ENCODE measurements at places on chromosomes 4 and X.

GRCh38 chrX:50771382-50771781 is 42.6 kb downstream of the SHROOM4 start:
- DNase-seq = no peak

- peak; percentile 89 for DNase-seq
These were observed 20.2 kb upstream of the LRBA start for GRCh38 chr4:151035328-151035727.

GRCh38 chr4:152836936-152837335 is 57.2 kb downstream of the ARFIP1 start:
- no peak for DNase-seq

GRCh38 chr4:169397762-169398161 is 127.0 kb upstream of the SH3RF1 start:
- peak; percentile 59 for DNase-seq

DNA sequence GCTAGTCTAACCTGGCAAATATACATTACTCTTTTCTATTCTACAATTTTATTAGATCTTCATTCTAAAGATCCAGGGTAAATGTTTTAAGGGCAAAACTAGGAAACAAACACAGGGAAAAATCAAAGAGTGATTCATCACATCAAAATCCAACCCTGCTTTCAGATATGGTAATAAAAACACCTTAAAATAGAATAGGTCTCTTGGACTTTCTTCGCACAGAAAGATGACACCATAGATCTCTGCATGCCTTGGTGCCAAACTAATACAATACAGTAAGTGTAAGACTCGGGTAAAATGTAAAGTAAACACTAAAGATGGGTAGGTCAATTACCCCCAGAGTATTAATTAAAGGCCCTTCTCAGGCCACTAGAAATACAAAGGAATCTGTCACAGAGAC is 34.2 kb downstream of the LDB2 start:
- DNase-seq = no peak

DNA sequence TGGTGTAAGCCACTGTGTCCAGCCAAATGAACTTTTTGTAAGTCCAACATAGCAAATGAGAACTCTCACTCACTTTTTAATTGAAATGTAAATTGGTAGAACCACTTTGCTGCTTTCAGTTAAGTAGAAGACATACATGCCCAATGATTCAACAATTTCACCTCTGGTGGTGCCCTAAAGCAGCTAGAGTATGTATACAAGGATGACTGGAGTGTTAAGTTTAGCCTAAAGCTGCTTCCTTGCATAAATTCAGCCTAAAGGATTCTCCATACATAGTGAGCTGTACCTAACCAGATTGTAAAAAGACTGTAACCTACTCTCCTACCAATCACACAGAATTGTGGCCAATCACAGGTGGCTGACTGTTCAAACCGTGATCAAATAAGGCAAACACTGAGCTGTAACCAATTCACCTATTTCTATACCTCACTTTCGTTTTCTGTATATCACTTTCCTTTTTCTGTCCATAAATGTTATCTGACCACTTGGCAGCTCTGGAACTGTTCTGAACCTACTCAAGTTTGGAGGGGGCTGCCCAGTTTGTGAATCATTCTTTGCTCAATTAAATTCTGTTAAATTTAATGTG is 39.9 kb downstream of the PDS5A start:
- DNase-seq = no peak

GRCh38 chr4:182212211-182212761 is 30.9 kb upstream of the TENM3 start:
- DNase-seq = peak; percentile 33

GRCh38 chr4:179607003-179607402 is 2164.8 kb upstream of the AGA start:
- no peak for DNase-seq

DNA sequence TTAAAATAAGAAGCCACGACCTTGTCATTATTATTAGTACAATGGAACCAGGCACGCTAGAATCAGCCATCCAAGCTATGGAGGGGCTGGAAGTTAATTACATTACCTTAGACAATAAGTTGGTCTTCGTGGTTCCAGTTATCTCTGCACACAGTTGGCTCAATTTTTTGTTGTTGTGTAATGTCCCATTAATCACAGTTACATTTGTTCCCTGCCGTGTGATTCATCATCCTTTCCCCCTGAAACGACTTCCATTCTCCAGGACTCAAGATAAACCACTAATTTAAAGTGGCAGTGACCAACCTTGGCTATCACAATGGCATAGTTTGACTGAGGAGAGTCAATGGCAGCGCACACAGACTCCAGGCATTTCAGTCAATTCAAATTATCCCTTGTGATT is 905.0 kb downstream of the RAB28 start:
- DNase-seq = no peak

- no peak for DNase-seq
These were observed 6.4 kb downstream of the HSPA4L start for GRCh38 chr4:127788517-127788916.

- no peak for DNase-seq
These were observed 33.3 kb upstream of the PRDX4 start for GRCh38 chrX:23633834-23634580.

DNA sequence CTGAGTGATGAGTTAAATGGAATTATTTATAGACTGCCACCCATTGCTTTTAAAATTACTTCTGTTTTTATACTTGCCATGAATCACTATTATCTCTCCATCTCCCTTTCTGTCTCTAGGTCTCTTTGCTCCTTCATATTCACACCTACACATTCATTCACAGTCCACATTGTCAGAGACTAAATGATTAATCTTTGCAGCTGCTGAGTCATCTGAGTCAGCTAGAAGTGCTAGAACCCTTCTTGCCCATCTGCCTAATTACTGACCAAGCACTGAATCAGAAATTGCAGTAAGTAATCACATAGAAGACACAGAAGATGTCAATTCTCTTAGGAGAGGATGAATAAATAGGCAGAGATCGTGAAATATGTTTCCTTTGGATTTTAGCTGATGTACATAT is 31.6 kb upstream of the RPS6KA6 start:
- peak; percentile 7 for DNase-seq

DNA sequence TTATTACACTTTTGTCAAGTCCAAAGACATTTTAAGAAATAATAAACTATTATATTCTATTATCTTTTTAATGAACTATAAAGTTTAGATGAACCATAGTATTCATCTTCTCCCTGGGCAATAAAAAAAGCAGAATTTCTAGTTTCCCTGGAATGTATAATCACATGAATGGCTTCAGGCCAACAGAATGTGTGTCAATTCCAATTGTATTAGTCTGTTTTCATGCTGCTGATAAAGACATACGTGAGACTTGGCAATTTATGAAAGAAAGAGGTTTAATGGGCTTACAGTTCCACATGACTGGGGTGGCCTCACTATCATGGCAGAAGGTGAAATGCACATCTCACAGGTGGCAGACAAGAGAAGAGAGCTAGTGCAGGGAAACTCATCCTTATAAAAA is 70.7 kb upstream of the ANXA10 start:
- no peak for DNase-seq

DNA sequence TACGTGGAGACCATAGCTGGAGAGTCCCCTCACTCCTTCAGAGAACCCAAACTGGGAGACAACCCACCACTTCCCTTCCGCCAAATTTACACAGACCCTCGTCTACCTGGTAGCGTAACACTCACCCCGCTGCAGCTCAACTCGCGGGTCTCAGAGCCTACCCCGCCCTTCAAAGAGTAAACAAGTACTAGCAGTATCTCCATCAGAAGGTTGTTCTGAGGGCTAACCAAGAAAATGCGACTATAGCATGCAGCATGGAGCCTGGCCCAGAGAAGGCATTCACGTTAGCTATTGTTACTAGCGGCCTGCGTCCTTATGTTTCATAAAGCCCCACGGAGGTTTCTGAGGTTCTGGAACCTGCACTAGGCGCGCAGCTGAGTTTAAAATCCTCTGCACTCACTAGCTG is 531 bp upstream of the MANBA start:
- DNase-seq = no peak

DNA sequence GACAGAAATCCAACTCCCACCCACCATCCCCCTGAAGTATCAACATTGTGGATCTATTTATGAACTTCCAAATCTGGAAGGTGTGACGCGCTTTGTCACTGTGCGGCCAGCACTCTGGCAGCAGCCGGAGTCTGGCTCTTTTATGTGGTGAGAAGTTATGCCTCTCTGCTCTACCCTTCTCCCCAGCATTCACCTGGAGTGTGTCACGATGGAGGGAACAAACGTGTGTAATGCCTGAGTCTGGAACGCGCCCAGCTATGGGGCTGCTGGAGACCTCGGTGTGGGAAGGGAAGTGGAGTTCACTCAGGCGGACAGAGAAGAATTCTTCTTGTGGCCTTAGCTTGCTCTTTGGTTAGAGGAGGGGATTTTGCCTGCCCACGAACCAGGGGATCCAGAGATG is 222.1 kb upstream of the RPL34 start:
- no peak for DNase-seq

DNA sequence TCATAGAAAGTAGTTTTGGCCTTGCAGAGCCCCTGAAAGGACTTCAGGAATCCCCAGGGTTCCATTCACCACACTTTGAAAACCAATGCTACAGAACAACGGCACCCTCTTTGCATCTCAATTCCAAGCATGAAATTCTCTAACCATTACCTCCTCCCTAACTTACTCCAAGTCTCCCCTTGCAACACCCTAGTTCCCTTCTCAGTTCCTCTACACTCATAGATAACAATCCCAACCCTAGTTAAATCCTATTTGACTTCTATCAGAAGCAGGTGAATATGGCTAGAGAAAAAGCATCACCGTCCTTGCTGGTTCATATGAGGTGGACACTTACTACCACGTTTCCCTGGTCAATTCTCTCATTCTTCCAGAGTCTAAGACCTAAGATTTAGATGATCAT is 2.4 kb downstream of the RCHY1 start:
- DNase-seq = no peak

DNA sequence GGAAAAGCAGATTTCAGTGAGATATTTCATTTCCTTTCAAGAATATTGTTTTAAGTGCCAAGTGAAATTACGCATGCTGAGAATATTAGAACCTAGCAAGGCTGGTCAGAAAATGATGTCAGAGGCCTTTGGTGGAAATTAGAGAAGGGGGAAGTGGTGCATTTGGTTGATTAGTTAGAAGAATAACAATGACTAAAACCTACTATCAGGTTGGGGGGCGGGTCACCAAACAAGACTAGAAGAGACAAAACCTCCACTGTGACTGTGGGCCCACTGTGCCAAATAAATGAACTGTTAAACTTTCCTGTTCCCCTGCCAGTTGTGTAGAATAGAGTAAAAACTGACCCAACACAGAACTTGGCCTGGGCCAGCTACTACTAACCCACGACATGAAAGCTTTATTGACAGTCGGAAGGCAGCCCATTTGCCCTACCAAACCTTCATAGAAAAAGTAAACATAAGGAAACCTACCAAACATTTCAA is 2.9 kb downstream of the RAPGEF2 start:
- DNase-seq = no peak

DNA sequence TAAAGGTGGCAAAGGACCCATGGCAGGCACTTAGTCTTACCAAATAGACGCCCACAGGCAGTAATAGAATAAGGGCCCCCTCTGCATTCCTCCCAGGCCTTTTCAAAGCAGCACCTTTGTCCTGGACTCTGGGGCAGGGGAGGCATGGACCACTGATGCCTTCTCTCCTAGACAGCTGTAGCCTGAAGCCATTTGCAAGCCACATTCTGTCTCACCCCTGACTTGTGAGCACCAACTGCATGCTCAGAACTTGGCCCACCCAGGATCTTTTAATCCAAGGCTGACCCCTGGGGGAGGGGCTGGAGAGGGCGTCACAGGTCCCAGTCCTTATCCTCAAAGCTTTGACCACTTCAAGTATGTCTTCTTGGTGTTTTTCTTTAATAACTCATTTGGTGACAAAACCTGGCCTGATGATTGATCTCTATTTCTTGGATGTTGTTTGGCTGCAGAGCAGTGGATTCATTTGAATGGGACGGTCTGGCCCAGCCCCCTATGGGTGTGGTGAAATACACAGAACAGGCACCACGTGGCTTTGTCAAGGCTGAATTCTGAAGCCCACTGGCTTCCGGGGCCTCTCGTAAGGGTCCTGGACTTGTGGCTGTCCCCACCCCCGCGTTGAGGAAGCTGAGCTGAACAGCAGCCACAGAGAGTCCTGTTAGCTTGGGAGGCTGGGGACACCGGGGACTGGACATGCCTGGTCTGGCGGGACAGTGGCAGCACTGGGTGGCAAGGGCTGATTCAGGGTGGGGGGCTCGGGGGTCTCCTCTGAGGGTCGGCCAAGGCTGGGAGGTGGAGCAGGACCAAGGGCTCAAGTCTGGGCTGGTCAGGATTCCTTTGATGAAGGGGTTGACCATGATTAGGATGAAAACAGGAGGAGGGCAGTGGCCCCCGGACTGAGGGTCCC is 36.6 kb downstream of the ADRA2C start:
- no peak for DNase-seq

- DNase-seq = no peak
These were observed 404.5 kb downstream of the BCOR start for GRCh38 chrX:39693298-39693697.

- no peak for DNase-seq
These were observed 117.3 kb downstream of the WDFY3 start for GRCh38 chr4:84849051-84849640.

DNA sequence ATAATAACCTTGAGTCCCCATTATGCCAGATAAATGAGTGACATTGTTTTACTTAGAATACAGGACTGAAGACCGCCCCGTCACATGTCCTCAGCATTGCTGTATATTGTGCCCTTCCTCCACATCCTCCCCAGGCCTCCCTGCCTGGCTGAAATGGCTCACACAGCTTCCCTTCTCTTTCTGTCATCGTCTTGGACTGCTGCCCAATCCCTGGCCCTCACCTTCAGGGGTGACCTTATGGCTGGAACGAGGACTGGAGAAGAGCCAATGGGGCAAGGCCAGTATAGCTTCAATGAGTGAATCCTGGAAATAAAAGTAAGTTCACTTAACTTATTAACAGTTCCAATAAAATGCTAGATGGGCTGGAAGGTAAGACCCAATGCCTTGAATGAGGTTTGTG is 2.7 kb downstream of the KCNE5 start:
- DNase-seq = no peak

GRCh38 chr4:123017636-123018395 is 95.4 kb upstream of the NUDT6 start:
- DNase-seq = no peak

GRCh38 chr4:122047456-122048425 is 95.9 kb upstream of the TRPC3 start:
- DNase-seq = no peak

- DNase-seq = no peak
These were observed 61.8 kb upstream of the STOX2 start for GRCh38 chr4:183843248-183843671.

- DNase-seq = peak; percentile 29
These were observed 562.2 kb downstream of the ZIC3 start for GRCh38 chrX:138128027-138128671.

All from NCI-H1436 (cell line).